Foreskin fibroblast (primary cell): ENCODE measurements at places on chromosomes 6 and 20.

DNA sequence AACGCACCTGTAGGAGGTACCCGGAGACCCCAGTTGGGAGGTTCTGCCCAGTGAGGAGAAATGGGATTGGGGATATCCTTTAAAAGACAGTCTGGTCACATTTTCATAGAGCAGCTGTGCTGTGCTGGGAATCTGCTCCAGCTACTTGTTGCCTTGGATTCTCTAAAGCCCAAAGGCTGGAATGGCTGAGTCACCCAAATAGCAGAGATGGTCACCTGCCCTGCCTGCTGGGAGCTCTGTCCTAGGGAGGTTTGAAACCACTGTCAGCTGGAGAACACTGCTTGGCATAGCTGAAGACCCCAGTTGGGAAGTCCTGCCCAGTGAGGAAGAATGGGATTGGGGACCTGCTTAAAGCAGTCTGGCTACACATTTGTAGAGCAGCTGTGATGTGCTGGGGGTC is 34.8 kb upstream of the TFB1M start:
- DNase-seq, result peak; percentile 16

GRCh38 chr20:17665756-17666155 is 16.3 kb downstream of the RRBP1 start:
- DNase-seq, result no peak

GRCh38 chr6:53703047-53703446 is 37.5 kb upstream of the KLHL31 start:
- DNase-seq, result no peak

GRCh38 chr6:154473324-154473723 is 37.2 kb downstream of the CNKSR3 start:
- DNase-seq, result no peak

GRCh38 chr6:12785921-12786320 is 69.4 kb downstream of the PHACTR1 start:
- DNase-seq, result no peak

DNA sequence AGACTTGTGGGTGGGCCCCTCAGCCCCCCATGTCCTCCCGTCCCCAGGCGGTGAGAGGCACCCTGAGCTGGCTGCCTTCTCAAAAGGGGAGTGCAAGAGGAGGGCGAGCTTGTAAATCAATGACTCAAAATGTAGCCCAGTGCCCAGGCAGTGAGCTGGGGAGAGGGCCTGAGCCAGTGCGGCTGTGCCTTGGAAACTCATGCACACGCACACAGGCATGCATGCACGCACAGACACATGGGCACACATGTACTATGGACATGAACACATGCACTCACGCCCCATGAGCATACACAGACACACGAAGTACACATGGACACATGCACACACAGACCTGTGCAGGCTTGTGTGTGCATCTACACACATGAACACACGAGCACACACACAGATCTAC is 133.5 kb downstream of the TAF4 start:
- DNase-seq, result no peak

GRCh38 chr6:106975738-106976064 is 1.2 kb upstream of the CD24 start:
- no peak for DNase-seq

DNA sequence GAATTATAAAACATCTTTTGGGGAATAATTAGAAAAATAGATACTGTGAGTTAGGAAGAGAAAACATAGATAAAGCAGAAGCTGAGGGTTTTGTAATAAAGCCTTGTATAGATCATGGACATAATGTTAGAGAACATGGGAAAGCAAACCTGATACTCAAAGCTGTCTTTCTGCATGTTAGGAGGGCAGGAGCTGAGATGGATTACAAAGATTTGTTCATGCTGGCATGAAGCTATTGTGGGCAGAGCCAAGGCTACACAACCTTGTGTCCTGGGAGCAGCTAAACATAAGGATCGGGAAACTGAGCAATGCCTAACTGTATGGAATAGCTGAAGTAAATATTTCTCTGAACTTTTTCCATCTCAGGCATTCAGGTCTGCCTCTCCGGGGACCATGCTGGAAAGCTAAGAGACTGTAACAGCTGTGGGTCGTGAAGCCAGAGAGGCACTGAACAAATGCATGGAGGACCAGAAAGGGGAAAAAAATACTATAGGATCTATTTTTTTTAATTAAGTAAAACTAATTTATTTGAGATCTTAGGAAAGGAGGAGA is 28.2 kb upstream of the CNKSR3 start:
- no peak for DNase-seq

DNA sequence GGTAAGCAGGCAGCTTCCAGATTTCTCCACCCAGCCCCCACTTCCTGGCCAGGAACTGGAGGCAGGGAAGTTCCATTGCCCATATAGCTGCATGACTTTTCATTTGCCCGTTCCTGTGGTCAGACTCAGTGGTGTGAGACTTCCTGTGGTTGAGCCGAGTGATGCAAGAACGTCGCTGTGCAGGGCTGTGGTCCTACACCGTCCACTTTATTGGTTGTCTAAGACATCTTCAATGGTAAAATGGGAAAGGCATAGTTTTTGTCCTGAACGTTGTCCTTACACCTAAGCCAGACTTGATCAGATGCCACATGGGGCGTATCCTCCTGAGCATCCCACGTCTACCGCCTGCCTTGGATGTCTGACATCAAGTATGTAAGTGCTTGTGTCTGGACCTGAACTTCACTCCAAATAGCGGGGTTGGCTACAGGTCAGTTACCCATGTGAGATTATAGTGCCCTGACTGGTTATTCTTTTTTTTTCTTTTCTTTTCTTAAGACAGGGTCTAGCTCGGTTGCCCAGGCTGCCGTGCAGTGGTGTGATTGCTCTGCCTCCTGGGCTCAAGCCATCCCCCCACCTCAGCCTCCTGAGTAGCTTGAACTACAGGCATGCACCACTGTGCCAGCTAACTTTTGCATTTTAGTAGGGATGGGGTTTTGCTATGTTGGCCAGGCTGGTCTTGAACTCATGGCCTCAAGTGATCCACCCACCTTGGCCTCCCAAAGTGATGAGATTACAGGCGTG is 25.9 kb upstream of the GTSF1L start:
- DNase-seq, result peak; percentile 85
